ENCODE measurements at places on chromosomes 4 and X.

DNA sequence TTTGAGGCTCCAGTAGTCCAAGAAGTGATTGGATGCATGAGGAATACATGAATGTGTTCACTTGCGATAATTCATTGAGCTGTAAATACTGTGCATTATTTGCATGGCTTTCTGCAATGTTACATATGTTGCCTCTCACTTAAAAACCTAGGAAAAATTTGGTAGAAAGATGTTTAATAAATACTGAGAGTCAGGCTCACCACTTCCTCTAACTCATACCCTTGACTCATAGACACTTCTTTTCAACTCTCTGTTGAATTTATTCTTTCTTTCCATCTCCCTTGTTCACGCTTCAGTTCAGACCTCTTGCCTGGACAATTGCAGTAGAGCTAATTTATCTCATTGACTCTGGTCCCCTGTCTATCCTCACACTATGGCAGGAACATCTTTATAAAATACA, 35.8 kb upstream of the LEF1 start:
- no peak for DNase-seq

DNA sequence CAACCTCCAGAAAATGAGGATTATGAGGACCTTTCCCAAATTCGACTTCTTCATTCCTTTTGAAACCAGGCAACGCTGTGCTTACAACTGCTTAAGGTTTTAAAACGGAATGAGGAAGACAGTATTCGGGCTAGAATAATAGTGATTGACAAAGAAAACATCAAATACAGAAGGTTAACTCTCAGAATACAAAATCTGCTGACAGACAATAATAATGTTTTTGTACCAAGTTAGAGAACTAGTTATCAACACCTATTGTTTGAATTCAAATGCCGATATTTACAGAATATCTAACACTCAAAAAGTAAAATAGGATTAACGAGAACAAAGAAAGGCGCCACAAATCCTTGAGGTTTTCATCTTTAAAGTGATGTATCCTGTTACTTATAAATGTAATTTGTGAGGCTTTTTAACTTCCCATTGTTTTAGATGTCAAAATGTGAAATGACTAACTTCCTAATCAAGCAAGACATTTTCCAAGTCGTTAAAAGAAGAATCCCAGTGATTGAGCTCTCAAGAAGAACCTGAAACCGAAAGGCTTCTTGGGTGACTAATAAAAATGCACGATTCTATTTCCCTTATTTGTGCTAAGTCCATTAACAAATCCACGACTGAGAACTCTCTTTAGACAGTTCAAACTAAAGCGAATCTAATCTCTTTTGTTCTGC, 118.3 kb downstream of the SORBS2 start:
- DNase-seq = no peak

DNA sequence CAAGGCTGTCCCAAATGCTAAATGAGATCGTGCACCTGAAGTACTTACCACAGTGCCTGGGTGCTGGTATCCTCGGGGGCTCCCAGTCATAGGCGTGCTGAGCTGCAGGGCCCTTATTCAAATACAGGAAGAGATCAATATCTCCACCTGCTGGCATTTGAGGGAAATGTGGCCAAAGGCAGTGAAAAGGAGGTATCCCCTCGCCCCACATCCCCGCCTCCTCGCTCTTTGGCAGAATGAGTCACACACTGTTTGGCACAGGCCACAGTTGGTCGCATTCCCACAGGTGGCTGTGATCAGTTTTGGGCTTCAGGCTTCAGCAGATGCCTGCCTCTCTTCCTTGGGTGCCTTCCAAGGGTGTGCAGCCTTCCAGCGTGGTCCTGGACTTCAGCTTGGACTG, 28.4 kb downstream of the ZNF185 start:
- peak; percentile 61 for DNase-seq

DNA sequence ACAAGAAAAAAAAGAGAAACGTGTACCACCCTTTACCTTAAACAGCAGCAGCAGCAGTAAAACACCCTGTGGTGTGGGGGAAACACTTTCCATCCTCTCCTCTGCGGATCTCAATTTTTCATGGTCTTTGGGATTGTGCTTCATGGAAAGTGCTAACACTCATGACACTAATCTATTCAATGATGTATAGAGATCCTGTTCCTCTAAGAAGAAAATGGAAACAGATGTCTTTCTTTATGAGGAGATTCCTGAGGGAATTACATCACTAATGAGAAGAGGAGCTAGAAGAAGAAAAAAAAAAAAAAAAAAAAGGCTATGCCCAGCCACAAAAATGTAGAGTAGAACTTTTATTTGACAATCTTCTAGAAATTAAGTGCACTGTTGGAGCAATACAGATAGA, 62.9 kb upstream of the NDST3 start:
- no peak for DNase-seq

DNA sequence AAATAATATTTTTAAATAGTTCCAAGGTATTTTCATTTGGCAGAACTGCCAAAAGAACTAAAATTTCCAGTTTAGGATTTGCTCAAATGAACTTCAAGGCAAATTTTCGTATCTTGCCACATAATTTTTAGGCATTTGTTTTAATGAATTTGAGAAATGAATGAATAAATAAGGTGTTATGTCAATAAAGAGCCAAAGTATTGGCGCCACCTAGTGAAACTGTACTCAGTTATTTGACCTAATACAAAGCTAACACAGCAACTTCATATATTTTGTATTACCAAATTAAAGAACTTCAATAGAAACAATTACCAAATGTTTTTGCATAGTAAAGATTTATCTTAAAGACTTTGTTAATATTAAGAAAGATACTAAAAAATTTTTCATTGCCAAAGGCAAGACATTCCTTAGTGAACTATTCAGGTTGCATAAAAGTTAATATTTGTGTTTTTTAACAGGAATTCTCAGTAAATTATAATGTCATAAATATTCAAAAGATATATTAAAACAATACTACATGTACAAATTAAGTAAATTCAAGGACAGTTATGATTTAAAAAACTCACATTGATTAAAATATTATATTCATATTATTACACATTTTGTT, 50.3 kb downstream of the STPG2 start:
- peak; percentile 17 for DNase-seq

GRCh38 chr4:1298461-1298860, 8.8 kb downstream of the MAEA start:
- DNase-seq = no peak

GRCh38 chrX:118864063-118864635, 40.5 kb downstream of the ZCCHC12 start:
- DNase-seq = no peak

DNA sequence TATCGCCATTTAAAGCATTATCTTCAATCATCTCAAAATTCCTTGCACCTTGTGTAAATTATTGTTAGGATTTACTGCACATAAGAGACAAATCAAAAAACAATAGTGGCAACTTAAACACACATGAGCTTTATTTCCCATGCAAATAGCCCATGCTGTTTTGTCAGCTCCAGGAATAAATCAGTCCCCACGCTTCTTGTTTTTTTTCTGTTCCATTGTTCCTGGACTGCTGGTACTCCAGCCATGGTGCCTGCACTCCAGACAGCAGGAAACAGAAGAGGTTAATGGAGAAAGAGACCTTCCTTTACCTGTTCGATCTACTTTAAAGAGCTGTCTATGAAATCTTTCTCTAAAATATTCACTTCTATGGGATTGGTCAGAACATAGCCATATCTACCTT, 1515.7 kb upstream of the TENM3 start:
- DNase-seq = no peak

- peak; percentile 51 for DNase-seq
These were observed 333.2 kb downstream of the ARHGAP10 start for GRCh38 chr4:148065075-148065474.

DNA sequence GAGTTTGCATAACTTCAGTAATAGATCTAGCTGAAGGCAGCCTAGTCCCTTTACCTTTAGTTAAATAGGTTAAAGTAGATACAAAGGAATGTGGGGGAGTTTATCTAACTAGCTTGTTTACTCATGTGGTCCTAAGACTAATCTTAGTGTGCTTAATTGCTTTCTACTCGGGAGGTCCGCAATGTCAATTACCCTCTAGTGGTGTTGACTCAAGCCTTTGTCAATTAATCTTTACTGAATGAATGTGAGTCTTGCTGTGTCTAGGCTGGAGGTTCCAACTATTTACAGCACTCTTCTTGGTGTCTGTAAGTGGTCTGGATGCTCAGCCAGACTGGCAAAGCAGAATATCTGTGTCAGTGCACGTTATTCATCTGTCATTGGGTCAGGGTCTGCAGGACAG, 17.9 kb upstream of the YTHDC1 start:
- DNase-seq = no peak

DNA sequence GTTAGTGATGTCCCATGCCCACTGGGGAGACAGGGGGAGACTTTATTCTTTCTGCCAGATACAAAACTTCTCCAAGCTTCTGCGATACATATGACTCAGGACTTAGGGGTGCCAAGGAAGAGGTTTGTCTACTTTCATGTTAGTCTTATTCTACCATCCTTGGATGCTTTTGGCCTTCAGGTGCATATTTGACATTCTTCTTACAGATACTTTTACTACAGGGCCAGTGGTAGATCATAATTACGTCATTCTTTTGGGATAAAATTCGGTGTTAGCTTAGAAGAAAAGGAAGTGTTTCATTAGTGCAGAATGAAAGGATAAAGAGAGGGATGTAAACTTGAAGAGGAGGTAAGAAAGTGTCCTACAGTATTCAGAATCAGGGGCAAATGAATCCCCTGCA, 245.2 kb downstream of the THOC2 start:
- no peak for DNase-seq

DNA sequence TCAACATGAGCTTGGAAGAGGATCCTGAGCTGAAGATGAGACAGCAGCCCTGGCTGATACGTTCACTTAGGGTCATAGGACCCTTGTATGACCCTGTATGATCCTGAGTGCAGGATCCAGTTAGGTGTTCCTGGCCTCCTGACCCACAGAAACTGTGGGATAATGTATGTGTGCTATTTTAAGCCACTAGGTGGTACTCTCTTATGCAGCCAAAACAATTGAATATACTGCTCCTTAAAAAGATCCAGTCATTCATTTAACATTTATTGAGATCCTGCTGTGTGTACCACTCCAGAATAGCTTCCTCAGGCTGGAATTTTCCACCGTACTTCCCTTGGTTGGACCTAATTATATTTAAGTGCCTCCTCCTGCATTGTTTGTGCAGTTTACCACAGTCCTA, 167.1 kb downstream of the AMELX start:
- no peak for DNase-seq

DNA sequence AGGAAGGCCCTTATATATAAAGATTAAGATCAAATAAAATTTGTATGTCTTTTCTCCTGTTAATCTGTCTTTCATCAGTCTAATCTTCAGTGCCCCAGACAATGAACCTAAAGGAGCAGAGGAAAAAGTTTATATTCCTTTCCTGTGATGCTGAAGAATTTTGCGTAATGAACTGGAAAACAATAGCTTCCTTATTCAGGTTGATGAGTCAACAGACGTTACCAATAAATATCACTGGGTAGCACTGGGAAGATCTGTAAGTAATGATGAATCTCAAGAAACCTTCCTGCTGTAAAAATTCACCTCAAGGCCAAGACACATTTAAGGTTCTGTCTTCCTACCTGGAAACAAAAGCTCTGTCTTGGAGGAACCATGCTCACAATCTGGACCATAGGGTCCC, 25.5 kb downstream of the CDKN2AIP start:
- DNase-seq = peak; percentile 44
